ENCODE measurements at places on chromosomes 3 and 15.
A peak's percentile ranks its signal among the peaks of the same experiment; 100 is the strongest.

DNA sequence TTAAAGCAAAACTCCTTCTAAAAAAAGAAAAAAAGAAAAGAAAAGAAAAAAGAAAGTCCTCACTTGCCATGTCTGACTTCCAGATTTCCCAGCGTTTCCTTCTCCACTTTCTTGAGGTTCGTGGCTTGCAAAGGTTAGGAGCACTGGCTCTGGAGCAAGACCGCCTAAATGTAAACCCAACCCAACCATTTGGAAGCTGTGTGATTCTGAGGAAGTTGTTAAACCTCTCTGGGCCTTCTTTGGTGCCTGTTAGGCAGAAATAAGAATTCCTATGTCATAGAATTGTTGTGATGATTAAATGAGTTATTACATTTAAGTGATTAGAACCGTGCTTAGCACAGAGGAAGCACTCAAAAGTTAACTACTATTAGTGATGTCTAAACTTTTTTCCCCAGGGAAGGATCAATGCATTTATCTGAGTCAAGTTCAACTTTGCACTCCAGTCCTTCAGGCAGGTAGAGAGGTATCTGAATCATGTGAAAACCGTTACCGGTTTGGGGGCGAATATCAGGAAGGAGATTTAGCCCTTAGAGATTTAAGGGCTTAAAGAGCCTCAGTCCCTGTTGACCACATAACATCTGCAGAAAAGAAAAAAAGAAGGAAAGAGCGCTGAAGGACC, 78.3 kb upstream of the HES1 start:
- DNase-seq = no peak

DNA sequence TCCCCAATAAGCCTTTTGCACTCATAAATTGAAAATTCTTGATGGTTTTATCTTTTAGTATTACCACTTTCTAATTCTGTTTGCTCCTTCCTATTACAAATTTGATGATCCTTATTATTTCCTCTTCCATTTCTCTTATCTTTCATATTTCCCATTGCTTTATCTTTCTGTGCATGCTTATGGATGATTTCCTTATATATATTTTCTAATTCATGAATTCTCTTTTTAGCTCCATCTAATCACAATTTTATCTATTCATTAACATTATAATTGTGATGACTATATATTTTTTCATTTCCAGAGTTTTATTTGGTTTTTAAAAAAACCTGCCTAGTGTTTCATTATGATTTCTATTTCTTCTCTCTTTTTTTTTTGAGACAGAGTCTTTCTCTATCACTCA, 17.9 kb downstream of the FOXL2NB start:
- no peak for DNase-seq

DNA sequence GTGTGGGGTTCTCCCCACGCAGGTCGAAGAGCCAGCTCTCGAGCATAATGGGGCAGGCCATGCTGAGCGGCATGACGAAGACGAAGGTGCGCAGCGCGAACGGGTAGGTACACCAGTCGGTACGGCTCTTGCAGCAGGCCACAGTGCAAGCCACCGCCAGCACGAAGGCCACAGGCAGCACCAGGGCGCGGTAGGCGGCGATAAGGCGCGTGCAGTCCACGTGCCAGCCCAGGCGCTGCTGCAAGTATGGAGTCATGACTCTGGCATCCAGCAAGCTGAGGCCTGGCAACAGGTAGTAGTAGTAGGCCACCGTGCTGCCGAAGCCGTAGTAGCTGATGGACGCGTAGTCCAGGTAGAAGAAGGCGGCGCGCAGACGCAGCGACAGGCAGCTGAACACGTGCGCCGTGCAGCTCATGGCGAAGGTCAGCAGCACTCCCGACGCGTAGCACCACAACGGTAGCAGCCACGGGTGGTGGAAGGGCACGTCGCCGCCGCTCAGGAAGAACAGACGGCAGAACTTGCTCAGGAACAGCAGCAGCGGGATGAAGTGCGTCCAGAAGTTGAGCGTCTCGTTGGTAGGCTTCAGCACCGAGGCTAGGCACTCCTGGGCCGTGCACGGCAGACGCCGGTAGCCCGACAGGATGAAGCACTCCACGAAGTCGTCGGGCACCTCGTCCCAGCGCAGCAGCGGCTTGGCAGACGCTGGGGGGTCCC, 797 bp downstream of the PAQR9 start:
- DNase-seq = no peak

GRCh38 chr3:120021523-120021922, 72.7 kb downstream of the GSK3B start:
- no peak for DNase-seq

DNA sequence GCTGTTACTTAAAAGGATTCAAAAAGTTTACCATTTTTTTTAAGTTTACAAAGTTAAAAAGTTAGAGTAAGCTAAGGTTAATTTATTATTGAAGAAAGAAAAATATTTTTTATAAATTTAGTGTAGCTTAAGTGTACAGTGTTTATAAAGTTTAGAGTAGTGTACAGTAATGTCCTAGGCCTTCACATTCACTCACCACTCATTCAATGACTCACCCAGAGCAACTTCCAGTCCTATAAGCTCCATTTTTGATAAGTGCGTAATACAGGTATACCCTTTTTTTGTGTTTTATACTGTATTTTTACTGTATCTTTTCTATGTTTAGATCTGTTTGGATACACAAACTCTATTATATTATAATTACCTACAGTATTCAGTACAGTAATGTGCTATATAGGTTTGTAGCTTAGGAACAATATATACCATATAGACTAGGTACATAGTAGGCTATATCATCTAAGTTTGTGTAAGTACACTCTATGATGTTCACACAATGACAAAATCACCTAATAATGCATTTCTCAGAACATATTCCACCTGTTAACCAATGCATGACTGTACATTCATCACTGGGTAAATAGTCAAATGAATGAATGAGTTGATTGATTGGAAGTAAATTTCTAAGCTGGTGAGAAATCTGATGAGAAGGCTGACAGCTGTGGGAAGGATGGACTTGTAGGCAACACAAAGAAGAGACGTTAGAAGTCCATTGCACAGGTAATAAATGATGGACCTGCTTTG, 95.2 kb upstream of the CDIN1 start:
- DNase-seq = no peak

DNA sequence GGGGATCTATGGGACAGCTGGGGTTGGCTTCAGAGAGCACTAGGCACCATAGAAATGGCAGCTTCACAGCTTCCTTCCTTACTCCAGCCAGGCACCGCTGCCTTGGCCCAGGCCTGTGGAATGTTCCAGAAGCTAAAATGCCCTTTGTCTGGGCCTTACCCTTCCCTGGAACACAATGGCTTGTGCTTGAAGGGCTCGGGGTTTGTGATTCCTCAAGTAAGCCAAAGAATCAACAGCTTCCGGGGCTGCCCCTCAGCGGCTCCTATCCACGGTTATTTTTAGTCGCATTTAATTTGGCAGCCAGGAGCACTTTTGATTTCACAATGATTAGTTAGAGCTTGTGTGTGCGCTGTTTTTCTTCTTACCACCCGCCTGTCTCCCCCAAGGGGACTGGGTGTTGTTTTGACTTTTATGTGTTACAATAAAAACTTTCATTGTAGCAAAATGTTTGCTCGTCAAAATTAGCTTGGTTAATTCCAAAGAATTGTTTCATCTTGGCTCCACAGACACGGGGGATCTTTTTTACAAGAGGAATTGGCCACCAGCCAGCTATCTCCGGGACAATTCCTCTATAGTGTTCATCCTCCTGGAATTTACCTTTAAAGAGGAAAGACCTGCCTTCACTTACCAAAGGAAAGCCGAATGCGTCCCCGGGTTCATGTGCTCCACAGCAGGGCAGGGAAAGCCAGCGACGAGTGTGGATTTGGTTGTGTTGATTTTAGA, 73.8 kb downstream of the TLE3 start:
- peak; percentile 66 for DNase-seq

DNA sequence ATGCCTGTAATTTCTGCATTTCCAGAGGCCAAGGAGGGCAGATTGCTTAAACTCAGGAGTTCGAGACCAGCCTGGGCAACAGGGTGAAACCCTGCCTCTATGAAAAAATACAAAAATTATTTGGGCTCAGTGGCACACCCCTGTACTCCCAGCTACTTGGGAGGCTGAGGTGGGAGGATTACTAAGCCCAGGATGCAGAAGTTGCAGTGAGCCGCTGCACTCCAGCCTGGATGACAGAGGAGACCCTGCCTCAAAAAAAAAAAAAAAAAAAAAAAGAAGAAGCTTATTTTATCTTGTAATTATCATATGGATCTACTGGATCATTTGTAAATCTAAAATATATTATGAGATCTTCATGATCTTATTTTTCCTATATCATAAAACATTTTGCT, 84.1 kb downstream of the PPCDC start:
- no peak for DNase-seq

- DNase-seq = no peak
Observed at GRCh38 chr15:31554261-31554660, 227.6 kb downstream of the KLF13 start.
